Right kidney (tissue), 9 donors: ENCODE measurements at places on chromosomes 2 and 18.

- no peak for DNase-seq
Observed at GRCh38 chr2:181924336-181924735, 32.8 kb downstream of the ITPRID2 start.

DNA sequence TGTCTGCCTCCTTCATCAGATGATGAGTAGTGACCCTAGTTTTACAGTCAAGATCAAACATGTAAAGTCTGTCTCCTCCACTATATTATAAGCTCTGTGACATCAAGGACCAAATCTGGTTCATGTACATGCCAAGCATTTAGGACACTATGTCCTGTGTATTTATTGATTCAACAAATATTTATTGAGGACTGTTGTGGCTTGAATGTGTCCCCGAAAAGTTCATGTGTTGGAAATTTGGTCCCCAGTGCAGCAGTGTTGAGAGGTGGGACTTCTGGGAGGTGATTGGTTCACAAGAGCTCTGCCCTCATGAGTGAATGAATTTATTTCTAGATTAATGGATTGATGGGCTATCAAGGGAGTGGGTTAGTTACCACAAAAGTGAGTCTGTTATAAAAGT, 46.6 kb upstream of the FRZB start:
- DNase-seq: no peak

- DNase-seq: no peak
Observed at GRCh38 chr2:195343540-195343939, 313.5 kb upstream of the SLC39A10 start.

DNA sequence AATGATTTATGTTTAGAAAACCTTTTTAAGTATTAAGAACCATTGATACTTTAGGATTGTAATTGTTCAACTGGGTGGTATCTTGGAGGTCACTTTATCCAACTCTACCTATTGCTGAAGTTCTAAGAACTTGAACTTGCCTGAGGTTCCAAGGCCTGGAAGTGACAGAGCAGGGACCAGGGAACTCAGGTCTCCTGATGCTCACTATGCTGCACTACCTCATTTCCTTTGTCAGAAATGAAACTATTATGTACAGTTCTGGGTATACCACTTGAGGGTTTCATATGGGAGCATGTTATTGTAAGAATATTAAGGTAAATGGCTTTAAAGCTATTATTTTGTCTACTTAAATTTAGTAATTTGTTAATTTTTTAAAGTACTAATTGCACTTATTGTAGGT, 3.0 kb downstream of the MBD5 start:
- no peak for DNase-seq

- no peak for DNase-seq
Observed at GRCh38 chr2:240343548-240343947, 91.9 kb upstream of the GPC1 start.

GRCh38 chr2:169716938-169717690, 16.5 kb upstream of the KLHL23 start:
- no peak for DNase-seq
